ENCODE measurements at places on chromosomes 1 and 21.

DNA sequence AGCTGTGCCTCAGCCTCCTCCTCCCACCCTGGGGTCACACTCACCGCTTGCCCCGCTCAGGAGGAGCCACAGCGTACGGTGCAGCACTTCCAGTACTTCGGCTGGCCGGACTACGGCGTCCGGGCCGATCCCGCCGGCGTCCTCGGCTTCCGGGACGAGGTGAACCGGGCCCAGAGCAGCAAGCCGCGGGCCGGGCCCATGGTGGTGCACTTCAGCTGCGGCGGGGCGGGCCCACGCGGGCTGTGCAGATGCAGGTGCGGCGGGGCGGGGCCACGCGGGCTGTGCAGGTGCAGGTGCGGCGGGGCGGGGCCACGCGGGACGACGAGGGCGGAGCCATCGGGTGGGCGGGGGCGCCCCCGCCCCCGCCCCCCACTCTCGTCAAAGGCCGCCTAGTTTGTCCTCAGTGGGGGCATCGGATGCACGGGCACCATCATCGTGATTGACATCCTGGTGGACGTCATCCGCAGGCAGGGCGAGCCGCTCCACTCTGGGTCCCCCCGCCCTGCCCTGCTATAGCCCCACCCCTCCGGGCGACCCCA lies 5.5 kb downstream of the RNF223 start:
- peak; percentile 68 for DNase-seq

- DNase-seq = no peak
These were observed 203.9 kb downstream of the RHOU start for GRCh38 chr1:228939001-228939691.

DNA sequence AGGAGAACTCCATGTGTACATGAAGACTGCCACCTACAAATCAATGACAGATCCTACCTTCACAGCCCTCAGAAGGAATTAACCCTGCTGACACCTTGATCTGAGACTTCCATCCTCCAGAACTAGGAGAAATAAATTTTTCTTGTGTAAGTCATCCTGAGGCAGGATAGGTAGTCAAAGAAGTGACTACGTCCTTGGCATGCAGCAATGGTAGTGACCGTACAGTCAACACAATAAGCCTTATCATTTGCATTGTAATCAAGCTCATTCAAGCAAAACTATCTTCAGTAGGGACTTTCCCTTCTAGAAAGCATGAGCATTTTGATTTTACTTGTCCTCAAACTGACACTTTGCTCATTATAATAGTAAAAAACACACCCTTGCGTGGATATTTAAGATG lies 64.0 kb upstream of the KCNK1 start:
- no peak for DNase-seq

- no peak for DNase-seq
These were observed 70.0 kb downstream of the LMO4 start for GRCh38 chr1:87398641-87399040.

GRCh38 chr1:200128944-200129879 lies 101.7 kb downstream of the NR5A2 start:
- no peak for DNase-seq

DNA sequence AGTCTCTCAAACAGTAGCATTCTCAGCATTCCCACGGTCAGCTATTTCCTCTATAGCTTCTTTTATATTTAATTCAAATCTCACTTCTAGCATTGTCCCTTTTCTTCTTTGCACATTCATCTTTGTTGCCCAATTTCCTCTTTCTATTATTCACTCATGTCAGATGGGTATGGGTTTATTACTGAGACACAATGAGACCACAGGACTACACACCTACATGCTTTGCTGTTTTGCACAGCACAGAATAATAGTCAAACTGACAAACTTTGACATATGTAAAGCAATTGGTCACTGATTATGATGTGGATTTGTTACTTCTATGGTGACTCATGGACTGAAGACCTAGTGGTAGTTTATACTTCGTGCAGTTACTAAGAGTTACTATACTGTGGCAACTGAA lies 5.8 kb upstream of the CD1C start:
- DNase-seq = no peak

GRCh38 chr1:61504852-61505390 lies 220.0 kb downstream of the TM2D1 start:
- no peak for DNase-seq

DNA sequence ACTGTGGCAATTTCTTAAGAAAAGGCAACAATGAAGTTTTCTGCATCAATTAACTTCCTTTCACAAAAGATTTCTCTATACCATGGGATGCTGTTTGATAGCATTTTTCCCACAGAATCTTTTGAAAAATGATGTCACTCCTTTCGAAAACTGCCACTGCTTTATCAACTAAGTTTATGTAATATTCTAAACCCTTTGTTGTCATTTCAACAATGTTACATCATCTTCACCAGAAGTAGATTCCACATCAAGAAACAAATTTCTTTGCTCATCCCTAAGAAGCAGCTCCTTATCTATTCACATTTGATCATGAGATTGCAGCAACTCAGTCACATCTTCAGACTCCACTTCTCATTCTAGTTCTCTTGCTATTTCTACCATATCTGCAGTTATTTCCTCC lies 116.1 kb upstream of the KCND3 start:
- DNase-seq = no peak

DNA sequence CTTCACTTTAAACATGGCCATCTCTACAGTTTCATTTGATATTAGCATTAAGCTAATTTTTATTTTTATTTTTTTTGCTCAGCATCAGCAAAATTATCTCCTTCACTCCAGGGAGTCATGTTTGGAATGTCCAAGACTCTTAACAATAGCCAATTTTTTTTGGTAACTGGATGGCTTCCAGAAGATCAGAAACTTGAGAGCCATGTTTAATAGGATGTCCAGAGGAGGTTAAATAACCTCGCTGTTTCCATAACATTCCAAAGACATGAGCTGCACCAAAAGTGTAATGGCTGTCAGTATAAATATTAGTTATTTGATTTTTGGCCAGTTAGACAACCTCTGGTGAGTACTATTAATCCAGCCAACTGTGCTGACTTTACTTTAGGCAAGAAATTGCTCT lies 80.7 kb downstream of the DNTTIP2 start:
- no peak for DNase-seq

GRCh38 chr1:183676586-183677189 lies 23.6 kb upstream of the APOBEC4 start:
- DNase-seq = no peak

GRCh38 chr1:175173531-175173930 lies 19.0 kb downstream of the KIAA0040 start:
- DNase-seq = no peak

- no peak for DNase-seq
These were observed 23.2 kb upstream of the CLDN17 start for GRCh38 chr21:30189773-30190172.

DNA sequence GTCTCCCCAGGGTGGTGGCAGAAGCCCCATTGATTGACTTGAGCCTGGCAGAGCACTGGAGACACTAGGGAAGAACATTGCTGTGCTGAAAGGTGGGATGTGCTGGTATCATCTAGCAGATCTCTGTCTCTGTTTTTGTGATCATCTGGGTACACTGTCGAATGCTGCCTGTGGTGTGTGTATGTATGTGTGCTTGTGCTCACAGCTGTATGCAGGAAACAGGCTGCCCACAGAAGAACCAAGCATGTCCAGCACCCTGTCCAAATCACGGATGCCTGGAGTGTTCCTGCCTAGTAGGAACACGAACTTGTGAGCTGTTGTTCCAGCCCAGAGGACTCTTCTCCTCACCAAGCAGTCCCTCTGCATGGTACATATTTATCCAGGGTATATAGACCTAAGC lies 1.5 kb downstream of the BRINP2 start:
- DNase-seq = no peak

GRCh38 chr1:213452501-213452900 lies 401.5 kb downstream of the RPS6KC1 start:
- no peak for DNase-seq

- no peak for DNase-seq
These were observed 97.9 kb downstream of the KCND3 start for GRCh38 chr1:111891566-111891965.

- no peak for DNase-seq
These were observed 1.0 kb upstream of the MCOLN2 start for GRCh38 chr1:84997667-84998600.

GRCh38 chr1:220487297-220487820 lies 40.6 kb upstream of the MARK1 start:
- DNase-seq = peak; percentile 91

DNA sequence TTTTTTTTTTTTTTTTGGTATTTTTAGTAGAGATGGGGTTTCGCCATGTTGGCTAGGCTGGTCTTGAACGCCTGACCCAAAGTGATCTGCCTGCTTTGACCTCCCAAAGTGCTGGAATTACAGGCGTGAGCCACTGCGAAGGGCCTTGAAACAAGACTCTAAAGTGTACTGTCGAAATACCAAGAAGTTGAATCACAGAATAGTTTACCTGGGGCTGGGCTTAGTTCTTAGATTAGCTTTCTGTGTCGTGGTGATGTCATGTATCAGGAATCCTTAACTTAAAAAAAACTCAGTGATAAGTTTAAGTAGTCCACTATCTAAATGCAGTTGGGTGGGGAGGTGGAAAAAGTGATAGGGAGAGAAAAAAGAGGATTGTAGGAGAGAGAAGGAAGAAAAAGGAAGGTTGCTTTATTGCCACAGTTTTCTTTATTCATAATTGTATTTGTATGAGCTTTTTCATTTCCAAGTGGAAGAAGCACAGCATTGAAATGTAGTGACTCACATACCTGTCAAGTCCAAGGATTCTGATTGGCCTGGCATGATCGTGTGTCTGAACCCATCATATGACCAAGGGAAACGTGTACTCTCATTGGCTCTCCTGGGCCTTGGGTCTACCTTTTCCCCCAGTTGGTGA lies 13.4 kb downstream of the ITSN1 start:
- peak; percentile 83 for DNase-seq

GRCh38 chr1:153302308-153302707 lies 10.4 kb downstream of the PGLYRP3 start:
- DNase-seq = no peak

DNA sequence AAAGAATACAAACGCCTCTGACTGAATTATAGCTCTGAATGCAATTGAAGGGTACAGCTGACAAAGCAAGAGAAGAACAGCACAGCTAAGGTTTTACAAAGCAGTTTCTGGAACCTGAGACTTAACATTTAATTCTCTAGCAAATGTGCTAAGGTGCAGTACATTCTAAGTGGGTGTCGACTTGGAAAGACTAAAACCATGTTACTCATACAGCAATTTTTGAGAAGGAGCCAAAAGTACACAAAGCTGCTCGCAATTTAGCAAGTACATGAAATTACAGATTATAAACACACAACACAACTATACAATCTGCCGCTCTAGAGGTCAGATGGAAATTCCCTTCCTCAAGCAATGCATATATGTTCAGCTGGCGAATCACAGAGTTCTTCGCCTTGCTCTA lies 121.9 kb downstream of the TIAM1 start:
- DNase-seq = no peak

GRCh38 chr1:228009828-228010775 lies 3.3 kb downstream of the WNT3A start:
- no peak for DNase-seq

- DNase-seq = no peak
These were observed 14.9 kb downstream of the SNAP47 start for GRCh38 chr1:227749916-227750710.

GRCh38 chr21:45698493-45699184 lies 55.1 kb downstream of the PCBP3 start:
- peak; percentile 11 for DNase-seq

GRCh38 chr1:109975718-109976117 lies 8.8 kb upstream of the AHCYL1 start:
- DNase-seq = no peak

GRCh38 chr1:91707114-91707889 lies 178.6 kb downstream of the TGFBR3 start:
- DNase-seq = no peak

- peak; percentile 91 for DNase-seq
These were observed 162.6 kb downstream of the RUNX1 start for GRCh38 chr21:34886240-34887104.

DNA sequence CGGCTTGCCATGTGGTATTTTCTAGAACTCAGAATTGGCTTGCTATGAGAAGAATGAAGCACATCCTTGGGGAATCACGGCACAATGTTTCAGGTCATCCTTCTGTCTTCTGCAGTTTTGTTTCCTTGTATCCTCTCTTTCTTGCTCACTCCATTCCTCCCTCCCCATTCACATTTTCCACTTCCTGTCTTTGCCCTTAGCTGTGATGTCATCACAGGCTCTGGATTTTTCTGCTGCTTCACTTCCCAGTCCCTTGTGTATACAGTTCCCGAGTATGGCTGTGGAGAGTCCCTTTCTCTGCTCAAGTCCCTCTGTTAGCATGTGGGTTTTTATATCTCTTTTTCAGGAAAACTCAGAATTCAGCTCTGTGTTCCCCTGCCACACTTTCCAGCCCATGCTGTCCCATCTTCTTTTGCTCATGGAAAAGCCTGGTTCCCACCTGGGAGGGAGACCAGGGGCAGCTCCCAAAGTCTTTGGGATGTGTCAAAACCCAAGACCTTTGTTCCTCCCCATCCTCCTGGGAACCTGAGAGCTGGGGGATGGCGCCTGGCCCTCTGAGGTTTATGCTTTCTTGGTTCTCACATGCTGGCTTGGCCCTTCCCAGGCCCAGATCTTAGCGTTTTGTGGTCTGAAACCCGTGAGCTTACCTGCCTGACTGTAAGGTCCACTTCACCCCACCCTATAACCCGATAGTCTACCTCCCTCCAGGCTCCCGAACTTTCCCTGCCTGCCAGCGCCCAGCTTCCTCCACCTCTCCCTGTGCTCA lies 4.8 kb upstream of the RGS16 start:
- DNase-seq = no peak

DNA sequence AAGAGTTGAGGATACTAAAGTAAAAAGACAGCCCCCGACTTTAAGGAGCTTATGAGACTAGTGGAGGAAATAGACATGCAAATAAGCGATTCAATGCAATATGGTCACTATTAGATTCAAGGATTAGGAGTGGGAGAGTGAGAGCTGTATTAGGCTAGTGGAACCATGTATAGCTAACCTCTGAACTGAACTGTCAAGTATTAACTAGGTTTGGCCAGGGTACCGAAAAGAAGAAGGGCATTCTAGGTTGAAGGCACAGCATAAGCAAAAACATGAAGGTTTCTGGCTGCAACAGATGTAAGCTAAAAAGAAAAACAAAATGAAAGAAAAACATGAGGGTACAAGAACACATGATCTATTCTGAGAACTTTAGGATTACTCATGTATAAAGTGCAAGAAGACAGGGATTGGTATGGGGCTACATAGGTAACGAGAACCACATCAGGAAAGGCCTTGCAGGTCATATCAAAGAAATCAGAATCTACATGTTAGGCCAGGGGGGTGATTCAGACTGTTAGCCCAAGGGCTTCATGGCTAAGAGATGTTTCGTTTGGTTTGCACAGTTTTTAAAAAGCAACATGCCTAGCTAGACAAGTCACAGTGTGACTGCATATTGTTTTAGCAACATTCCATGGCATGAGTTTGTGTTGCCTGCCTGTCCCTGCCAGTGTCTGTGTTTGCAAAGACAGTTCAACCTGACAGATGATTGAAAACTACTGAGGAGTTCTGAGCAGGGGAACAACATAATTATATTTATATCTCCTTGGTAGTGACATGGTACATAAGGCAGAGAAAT lies 54.4 kb upstream of the HAO2 start:
- no peak for DNase-seq

- peak; percentile 85 for DNase-seq
These were observed 158.8 kb upstream of the NFIA start for GRCh38 chr1:60923389-60924087.

All from large intestine (tissue), 12 donors.